ENCODE measurements at places on chromosomes 2 and 18. TPM values are rescaled to one million over a fixed set of nuclear protein-coding genes. Genes with fewer than 3 reads are reported as not detected.

- DNase-seq: peak; percentile 74
Measured at GRCh38 chr2:113080134-113080533, 12.4 kb downstream of the IL1F10 start.

DNA sequence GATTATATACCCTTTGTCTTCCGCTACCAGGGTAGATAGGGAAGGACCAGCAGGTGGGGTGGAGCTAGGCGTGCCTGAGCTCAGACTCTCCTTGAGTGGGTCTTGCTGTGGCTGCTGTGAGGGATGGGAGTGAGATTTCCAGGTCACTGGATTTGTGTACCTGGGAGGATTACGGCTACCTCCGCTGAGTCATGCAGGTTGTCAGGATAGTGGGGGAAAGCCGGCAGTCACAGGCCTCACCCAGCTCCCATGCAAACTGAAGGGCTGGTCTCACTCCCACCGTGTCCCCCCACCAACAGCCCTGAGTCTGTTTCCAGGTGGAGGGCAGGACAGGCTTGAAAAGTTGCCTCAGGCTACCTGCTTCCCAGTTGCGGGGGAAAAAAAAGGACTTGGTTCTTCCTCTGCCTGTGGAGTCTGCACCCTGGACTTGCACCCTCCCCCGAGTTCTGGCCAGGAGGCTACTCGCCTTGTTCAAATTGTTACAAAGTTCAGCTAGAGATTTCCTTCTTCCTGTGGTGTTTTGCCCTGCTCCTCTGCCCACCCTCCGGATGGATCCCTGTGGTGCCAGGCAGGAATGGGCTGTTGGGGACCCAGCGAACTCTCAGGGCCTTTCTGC is 268.3 kb downstream of the VAPA start:
- no peak for DNase-seq

The MSTN gene
- total RNA-seq: not detected

The GPR35 gene
- total RNA-seq: 3.4 TPM

The SCN7A gene
- not detected for total RNA-seq

- DNase-seq: no peak
Measured at GRCh38 chr18:57095884-57096283, 51.0 kb upstream of the BOD1L2 start.
